ENCODE measurements at places on chromosomes 7 and 10.

DNA sequence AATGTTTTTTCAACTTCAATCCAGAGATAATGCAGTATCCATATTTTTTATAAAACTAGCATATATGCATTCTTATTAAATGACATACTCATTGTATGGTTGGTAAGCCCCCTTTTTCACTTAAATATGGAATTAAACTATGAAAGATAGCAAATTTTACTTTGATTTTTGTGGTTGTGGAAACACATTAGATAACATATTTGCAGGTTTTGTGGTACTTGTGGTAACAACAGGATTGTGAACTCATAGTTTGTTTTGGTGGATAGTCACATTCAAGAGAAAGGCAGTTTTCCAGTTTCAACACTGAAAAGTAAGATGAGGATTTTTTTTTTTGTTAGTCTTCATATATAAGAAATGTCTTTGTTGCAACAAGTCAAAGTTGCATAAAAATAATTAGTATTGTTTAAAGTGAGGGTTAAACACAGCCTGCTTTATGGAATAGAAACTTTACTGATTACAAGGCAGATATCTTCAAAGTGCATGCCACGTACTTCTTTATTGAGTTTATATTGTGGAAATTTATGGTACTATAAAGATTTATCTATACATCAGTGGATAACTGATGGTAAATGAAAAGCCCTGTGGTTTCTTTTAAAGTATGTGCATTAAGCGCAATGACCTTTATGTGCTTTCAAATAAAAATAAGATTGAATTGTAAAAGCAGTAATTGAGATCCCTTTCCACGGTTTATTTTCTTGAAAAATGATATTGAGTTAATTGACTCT lies 39.7 kb upstream of the SEMA3D start:
- no peak for DNase-seq

DNA sequence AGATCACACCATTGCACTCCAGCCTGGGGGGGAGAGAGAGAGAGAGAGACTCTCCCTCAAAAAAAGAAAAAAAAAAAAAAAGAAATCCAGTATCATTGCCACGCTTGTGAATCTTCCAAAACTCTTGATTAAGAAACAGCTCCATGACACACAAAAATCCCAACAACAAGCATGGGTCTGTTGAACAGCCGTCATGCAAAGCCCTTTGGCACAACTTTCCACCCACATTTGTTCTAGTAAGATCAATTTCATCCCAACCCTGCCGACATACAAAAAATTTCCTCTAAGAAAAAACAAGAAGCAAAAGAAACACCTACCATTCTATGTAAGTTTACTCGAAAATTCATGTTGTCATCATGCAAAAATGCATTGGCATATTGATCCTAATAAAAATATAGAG lies 62.8 kb downstream of the ARMH3 start:
- DNase-seq = no peak

- DNase-seq = no peak
These were observed 1.1 kb upstream of the HSPA12A start for GRCh38 chr10:116743266-116744064.

- no peak for DNase-seq
These were observed 112.2 kb downstream of the MYL10 start for GRCh38 chr7:101516851-101517250.

- no peak for DNase-seq
These were observed 29.0 kb upstream of the EIF5AL1 start for GRCh38 chr10:79483299-79483698.

DNA sequence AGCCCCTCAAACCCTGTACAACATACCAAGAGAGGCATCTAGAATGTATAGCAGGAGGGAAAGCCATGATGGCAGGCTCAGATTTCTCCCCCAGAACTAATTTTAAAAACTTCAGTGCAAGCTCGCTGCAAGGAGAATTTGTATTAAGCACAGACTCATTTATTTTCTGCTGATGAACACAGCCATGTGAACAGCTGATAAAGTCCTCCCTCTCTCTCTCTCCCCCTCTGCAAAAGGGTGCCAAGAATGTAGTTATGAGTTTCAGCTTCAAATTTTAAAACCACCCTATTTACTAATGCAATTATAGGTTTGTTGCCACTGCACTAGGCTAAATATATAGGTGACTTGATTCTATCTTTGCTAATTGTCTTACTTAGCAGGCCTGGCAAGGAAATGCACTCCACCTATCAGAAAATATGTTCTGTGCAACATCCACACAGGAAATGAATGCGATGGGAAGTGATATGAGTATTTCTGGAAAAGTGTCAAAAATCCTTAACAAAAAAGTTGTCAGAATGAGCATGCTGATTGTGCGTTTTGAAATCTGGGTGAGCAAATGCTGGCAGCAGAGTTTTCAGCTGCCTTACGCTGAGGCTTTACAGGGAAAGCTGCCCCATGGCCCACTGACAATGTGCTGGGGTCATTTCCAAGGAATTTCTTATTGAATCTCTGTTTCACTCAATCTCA lies 43.4 kb upstream of the GHITM start:
- DNase-seq = no peak

DNA sequence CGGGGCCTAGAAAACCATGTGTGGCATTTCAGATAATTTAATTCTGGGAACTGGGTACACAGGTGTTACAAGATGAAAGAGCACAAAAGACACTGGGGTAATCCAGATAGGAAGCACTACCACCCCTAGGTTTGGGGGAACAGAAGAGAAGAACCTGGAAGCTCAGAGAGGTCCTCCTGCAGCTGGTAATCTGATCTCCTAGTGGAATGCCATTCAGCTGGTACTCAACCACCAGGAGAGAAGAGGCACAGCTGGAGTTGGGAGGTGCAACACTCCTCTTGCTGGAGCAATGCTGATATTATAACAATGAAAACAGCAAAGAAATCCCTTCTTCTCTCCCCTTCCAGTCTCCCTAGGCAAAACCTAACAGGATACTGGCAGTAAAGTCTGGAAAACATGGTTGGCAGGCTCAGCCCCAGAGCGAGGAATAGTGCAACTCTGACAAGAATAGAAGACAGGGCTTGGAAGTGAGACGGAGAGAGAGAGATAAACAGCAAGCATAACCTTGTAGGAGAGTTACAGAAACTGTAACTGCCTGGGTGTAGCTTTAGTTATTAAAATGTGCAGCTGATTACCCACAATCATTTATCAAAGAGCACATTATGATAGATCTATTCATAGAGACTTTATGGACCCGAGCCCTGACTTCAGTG lies 35.0 kb downstream of the NRF1 start:
- no peak for DNase-seq

- DNase-seq = no peak
These were observed 444.0 kb upstream of the NFE2L3 start for GRCh38 chr7:25707768-25708620.

All from GM18507 (cell line).